ENCODE measurements at places on chromosomes 3 and 15.

DNA sequence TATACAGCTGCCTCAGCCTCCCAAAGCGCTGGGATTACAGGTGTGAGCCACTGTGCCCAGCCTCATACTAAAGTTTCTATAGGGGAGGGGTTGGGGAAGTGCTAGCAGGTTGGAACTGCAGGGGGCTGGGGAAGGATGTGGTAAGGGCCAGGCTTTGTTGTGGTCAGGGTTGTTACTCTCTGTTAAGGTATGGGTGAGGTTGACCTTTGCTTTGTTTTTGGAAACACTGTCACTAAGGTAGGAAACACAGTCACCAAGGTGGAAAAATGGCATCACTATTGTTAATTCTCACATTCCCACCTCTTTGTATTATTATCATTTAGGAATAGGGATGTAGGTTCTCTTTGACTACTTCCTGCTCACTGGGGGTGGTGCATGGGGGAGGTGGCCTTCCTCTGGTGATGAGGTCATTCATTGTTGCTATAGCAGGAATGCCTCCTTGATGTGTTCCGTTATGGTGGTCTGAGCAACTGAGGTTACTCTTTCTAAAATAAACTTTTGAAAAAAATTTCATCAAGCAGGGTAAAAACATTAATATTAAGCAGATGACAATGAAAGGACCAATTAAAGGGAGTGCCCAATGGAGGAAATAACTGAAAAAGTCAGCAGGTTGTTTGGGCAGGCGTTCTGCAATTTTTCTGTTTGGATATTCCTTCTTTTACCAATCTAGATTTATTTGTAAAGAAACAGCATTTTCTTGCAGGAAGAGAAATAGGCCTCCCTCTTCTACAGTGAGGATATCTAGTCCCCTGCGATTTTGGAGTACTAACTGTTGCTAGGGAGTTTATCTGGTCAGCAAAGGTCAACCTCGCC lies 150.5 kb downstream of the WDR76 start:
- no peak for DNase-seq

- no peak for DNase-seq
Observed at GRCh38 chr3:153233986-153234385, 72.0 kb downstream of the RAP2B start.

GRCh38 chr3:108420926-108421325 lies 89.5 kb downstream of the MYH15 start:
- no peak for DNase-seq

- peak; percentile 51 for DNase-seq
Observed at GRCh38 chr3:13475871-13476590, 4.1 kb upstream of the HDAC11 start.

DNA sequence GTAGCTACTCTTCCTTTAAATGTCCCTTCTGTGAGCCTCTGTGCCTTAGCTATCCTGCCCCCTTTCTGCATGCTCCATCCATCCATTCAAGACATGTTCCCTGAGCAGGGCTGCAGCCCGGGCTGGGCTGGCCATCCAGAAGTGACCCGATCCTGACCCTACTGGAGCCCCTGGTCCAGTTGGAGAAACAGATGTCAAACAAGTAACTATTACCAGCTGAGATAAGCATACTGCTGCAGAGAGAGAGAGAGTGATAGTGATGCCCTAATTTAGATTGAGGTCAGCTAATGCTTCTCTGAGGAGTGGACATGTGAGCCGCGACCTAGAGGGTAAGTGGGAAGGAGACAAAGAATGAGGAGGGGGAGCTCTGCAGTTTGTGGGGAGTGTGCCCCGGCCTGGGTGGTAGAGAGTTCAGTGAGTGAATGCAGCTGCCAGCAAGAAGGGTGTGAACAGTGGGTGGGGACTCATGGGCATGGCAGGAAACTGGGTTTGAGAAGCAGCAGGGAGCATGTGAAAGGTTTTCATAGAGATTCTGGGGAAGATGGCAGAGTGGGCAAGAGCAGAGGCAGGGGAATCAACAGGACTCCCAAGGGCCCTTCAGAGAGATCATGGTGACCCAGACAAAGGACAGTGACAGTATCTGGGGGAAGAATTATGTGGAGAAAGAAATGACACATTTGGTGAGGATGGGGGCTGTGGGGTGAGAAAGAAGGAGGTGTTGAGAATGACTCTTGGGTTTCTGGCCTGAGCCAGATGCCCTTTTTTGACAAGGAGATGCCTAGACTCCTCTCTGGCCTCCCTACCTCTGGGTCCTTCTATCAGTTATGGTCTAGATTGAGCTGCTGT lies 44.9 kb downstream of the CHCHD6 start:
- no peak for DNase-seq

DNA sequence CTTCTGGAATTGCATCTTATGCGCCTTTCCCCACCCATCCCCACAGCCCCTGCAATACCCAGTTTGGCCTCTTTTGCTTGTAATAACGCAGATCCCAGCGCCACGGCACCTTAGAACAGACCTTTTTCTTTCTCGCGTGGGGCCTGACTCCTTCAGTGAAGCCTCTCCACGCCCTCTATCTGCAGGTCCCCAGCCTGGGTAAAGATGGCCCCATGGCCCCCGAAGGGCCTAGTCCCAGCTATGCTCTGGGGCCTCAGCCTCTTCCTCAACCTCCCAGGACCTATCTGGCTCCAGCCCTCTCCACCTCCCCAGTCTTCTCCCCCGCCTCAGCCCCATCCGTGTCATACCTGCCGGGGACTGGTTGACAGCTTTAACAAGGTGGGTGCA lies 594 bp downstream of the CRELD1 start:
- no peak for DNase-seq

DNA sequence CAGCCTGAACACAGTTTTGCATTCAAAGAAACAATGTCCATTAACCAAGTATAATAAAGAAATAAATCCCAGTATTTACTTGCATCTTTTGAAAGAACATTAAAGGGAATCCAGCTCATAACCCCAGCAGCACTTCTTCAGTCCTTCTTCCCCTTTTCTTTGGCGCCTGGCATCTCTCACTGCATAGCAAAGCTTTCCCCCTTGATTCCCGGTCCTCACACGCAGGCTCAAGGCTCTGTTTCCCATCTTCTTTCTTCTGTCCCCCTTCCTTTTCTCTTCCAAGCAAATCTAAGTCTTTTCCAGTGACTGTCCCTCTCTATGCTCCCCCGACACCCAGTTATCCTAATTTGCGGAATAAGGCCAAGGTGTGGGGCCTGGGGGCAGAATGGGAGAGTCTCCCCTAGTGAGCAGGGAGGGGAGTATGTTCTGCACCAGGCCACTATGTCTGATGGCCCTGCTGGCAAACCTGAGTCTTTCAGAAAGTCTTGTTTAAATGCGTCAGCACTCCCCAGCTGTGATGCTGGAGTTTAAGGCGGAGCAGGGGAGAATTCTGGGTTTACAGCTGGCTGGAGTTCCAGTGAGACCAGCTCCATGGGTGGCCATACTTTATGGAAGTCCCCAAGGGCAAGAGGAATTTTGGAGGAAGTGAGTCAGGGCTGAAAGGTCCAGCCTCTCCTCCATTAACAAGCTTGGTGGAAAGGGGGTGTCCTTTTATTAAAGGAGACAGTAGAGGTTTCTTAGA lies 42.1 kb downstream of the GOLGA6A start:
- DNase-seq: no peak

Measured in dorsolateral prefrontal cortex (tissue), 122 donors.